ENCODE measurements at places on chromosomes 13 and 19.
A peak's percentile ranks its signal among the peaks of the same experiment; 100 is the strongest.

DNA sequence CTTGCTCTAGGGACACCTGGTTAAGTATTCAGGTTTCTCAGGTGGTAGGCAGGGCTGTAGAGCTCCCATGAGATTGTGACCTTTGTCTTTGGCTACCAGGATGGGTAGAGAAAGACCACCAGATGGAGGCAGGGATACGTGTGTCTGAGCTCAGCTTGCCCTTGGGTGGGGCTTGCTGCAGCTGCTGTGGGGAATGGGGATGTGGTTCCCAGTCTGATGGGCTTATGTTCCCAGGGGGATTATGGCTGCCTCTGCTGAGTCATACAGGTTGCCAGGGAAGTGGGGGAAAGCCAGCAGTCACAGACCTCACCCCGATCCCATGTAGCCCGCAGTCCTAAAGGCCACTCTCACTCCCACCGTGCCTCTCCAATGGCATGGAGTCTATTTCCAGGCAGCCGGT is 659.9 kb upstream of the KLF12 start:
- no peak for DNase-seq

DNA sequence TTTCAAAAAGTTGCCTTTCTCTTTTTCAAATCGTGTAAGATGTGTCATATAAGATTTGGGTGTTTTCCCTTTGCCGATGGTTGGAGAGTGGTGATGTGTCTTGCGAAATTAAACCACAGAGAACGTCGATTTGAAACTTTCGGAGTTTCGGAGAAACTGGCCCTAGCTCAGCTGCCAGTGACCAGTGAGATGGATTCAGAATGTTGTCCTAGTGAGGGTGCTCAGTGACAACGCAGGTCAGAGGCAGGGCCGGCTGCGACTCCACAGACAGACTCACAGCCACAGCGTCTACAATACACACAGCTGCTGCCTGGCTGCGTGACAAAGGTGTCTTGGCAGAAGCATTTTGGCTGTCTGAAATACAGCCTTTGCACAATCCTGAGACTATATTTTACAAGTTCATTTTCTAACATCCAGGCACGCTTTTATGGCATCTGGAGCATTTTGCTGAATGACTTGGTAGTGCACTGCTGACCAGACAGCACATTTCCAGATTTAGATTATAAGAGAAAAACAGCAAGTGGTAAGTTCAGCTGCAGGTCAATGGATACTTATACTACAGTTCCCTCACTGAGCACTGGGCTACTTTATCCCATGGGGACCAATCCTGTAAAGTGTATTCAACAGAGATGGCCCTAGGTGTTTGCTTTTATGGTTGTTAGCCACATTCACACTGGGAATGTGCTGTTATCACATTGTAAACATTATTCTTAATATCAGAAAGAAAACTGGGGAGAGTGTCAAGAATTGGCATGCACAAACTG is 207.5 kb downstream of the KCNRG start:
- no peak for DNase-seq

- no peak for DNase-seq
These were observed 833 bp upstream of the ZIK1 start for GRCh38 chr19:57583104-57583520.

- no peak for DNase-seq
These were observed 9.8 kb downstream of the SIGLEC10 start for GRCh38 chr19:51407511-51408131.

DNA sequence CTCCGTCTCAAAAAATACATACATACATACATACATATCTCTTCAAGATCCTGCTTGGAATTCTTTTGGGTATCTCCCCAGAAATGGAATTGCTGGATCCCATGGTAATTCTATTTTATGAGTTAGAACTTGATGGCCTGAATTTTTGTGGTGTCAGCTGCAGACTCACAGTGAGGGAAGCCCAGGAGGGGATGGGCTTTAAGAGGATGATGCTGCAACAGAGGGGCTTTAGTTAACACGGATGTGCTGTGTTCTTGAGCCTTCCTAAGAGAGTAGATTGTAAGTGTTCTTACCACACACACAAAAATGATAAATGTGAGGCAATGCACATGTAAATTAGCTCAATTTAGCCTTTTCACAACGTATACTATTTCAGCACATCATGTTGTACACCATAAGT is 31.8 kb downstream of the CACNG6 start:
- DNase-seq, result no peak

DNA sequence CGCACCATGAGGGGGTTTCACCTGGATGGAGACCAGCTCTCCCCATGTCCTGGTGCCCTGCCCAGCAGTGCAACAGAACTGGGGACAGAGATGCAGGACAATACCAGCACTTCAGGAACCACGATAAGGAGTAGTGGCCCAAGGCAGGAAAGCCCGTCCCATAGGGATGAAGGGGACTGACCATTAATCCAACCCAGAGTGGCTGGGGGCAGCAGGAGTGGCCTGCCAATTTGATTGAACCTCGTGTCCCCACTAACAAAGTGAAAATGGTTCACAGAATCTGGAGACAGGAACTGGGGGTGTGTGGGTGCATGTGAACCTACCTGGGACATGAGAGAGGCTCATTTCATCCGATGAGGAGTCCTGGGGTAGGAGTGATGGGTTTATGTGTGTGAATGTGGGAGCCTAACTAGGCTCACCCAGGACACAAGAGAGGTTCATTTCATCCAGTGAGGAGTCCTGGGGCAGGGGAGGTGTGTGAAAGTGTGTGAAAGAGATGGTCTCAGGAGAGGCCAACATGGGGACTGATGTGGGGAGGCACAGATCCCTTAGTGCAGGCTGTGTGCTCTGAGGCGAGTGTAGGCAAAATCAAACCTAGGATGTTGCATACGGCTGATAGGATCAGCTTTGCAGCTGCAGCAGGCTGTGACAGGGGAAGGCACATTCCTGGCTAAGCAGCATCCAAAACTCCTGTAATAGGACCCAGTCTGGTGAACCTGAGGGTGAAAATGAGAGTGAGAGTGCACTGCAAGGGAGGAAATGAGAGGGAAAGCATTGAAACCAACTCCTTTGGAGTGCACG is 98.2 kb downstream of the ZNF429 start:
- DNase-seq, result no peak

DNA sequence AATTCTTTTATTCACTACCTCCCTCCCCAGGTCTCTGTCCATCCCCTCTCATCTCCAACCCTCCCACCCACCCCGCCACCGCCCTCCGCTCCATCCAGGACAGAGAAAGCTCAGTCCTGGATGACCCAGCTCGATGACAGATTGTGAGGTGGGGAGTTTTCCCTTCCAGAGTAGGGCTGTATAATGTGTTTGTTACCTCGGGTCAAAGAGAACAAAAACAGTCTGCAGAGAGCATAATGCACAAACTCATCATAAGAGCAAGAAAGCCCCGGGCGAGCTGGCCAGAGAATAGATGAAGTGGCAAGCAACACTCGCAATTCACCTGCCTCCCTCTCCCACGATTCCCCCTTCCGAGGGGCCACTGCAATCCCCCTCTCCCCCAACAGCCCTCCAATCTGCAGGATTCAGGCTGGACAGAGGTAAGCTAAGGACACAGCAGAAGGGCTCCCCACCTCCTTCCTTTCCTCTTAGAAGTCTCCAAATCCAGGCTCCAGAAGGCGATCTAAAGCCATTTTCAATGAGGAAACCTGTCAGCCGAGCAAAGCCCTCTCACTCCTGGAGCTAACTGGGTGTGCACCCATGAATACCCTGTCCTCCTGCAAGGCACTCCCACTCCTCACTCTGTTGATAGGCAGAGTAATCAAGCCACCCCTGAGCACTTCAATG is 2.6 kb downstream of the CACNA1A start:
- no peak for DNase-seq

GRCh38 chr13:113589251-113589960 is 4.9 kb downstream of the TFDP1 start:
- DNase-seq, result no peak

DNA sequence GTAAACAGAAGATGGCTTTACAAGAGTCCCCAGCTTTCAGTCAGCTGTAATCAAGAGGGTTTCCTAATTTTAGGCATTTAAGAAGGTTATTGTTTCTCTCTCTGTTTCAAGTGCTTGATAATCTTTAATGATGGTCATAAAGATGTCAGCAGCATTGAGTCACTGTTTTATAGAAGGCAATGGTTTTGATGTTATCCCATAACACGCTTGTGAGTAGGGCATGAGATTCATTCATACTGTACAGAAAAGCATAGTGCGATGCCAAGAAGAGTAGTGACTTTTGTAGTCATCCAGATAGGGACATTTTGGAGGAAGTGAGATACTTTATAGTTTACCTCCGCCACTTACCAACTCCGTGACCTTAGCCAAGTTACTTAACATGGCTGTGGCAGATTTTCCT is 364.2 kb upstream of the SLC10A2 start:
- no peak for DNase-seq

DNA sequence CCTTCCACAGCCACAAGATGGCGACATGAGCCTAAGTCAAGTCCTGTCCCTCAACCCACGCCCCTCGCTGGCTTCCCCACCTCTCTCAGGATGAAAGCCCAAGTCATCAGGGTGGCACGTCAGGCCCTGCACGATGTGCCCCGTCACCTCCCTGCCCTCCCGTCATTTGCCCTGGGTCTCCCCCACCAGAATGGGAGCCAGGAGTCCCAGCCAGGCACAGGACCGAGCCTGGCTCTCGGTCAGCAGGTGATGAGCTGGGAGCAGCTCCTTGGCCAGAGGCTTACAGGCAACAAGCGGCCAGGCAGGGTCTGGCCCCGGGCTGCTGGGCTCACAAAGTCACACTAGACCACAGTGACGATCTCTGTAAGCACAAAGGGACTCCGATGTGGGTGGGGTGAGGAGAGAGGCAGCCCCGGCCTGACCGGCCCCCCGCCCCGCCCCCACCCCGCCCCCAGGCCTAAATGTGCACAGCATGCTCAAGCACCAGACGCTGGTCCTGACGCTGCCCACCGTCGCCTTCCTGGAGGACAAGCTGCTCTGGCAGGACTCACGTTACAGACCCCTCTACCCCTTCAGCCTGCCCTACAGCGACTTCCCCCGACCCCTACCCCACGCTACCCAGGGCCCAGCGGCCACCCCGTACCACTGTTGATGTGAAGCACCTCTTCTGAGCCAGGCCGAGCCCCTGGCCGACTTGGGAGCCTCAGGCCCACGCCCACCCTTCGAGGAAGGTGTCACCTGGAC is 7.3 kb downstream of the MRPL4 start:
- peak; percentile 86 for DNase-seq

GRCh38 chr19:13255041-13255718 is 105.0 kb downstream of the IER2 start:
- no peak for DNase-seq

- DNase-seq, result no peak
These were observed 74.4 kb downstream of the ARHGAP35 start for GRCh38 chr19:46935066-46935663.

- no peak for DNase-seq
These were observed 1.3 kb upstream of the SIGLEC9 start for GRCh38 chr19:51123381-51123800.

DNA sequence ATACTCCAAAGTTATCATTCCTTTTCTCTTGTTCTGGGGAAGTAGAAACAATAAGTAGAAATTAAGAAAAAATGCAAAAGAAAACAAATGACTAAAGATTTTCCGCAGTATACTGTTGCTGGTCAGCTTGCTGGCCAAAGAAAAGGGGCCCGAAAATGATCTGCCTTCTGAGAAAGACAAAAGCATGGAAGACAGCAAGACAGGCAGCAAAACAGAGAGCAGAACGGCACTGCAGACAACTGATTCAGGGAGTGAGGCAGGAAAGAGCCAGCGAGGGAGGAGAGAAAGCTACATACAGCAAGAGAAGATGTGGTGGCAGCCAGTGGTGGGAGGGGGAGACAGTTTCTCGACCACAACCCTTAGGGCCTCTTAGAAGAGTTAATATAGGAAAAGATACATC is 5.3 kb upstream of the DOCK9 start:
- no peak for DNase-seq

DNA sequence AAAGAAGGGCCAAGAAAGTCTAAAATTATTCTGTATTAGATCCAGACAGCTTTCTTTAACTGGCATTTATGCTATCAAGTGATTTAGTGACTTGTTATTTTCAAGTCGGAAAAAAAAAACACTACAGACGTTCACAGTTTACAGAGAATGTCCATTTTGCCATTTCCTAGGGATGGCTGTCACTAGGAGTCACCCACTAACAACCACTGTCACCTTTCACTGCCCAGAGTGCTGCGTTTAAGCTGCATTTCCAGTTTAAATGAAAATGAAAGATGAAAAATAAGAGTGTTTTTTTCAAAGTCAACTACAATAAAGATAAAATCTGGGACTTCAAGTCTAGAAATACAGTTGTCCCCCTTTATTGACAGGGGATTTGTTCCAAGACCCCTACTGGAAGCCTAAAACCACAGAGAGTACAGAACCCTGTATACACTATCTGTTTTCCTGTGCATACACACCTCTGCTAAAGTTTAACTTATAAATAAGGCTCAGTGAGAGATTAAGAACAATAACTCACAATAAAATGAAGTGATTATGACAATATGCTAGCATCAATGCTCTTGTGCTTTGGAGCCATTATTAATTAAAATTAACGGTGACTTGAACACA is 112.5 kb downstream of the SACS start:
- DNase-seq, result no peak

DNA sequence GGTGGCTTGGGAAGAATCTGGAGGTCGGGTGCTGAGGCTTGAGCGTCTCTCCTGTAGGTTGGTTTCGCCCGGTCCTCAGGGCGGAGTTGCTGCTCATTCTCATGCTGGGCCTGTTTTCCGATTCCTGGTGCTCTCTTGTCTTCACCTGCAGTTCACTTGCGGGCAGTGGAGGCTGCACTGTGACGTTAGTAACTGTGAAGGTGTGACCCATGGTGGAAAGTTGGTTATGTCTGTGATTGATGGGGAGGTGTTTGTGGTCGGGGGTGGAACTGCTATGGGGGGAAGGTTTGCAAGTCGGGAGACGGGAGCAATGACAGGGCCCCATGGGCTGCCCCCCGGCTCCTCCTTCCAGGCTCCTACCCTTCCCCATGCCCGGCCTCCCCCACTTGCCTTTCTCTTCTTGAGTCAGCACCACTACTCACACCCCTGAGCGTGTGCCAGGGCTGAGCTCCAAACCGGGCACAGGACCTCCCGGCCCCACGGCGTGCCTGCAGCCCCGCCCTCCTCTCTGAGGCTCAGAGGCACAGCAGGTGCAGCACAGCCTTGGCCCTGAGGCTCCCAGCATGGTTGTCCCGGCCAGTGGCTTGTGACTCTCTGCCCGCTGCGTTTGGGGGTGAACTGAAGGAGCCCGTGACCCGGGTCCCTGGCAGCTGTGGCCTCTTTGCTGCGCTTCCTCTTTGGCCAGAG is 79.1 kb downstream of the ATP11A start:
- no peak for DNase-seq

DNA sequence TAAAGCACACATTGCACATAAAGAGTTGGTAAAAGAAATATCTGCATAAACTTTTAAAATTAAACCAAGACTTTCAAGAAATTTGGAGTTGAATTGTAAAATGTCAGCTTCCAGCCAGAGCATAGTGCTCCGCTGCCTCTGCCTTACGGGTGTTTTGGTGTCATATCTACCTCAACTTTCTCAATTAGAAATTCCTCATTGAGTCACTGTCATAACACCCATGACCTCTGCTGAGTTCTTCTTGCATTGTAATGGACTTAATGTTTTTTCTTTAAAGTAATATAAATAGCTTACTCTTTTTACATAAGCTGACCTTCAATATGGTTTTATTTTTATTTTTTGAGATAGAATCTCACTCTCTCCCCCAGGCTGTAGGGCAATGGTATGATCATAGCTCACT is 551.0 kb upstream of the NBEA start:
- DNase-seq, result no peak

Measured in stimulated activated CD8-positive, alpha-beta memory T cell treated with anti-CD3 and anti-CD28 coated beads, Interleukin-4, amount 100 ng/mL, for 4 hours (primary cell).